ENCODE measurements at places on chromosomes 3 and 15. TPM values are rescaled to one million over a fixed set of nuclear protein-coding genes. Genes with fewer than 3 reads are reported as not detected.
A peak's percentile ranks its signal among the peaks of the same experiment; 100 is the strongest.

GRCh38 chr3:53792866-53793265 lies 53.4 kb downstream of the CHDH start:
- no peak for DNase-seq
- no peaks in the 10 kb centered on the region for H3K4me1 ChIP-seq
- H3K27ac ChIP-seq = no peak overlapping the region

DNA sequence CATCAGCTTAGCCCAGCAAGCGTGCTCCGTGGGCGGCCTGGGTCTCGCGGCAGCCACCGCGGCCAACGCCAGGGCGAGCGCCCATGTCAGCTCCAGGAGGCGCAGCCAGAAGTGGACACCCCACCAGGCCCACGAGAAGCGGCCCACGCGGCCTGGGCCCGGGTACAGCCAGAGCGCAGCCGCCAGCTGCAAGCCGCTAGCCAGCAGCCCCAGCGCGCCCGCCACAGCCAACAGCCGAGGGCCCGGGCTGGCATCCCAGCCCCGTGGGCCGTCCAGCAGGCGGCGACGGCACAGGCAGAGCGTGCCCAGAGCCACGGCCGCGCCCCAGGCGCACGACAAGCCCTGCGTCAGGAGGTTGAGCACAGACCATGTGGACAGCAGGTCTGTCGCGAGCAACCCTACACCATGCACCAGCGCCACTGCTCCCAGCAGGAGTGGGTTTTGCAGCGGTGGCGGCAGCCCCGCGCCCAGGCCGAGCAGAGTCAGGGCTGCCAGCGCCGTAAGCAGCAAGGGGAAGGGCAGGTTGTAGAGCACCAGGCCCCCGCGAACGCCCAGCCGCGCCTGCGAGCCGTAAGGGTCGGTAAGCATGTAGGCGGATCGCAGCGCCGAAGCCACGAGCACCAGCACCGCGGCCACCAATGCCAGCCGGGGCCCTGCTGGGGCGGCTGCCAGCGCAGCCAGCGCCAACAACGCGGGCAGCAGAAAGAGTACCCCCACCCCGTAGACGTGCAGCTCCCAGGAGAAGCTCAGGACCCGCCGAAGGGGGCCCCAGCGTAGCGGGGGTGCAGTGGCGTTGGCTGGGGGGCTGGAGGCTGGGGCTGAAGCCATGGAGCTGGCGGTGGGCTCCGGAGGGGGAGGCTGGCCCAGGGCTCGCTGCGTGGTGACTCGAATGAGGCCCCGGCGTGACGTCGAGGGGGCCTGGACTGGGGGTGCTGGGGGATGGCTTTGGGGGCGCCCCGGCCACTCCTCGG lies 4.9 kb downstream of the PRRT3 start:
- H3K36me3 ChIP-seq = no peaks in the 10 kb centered on the region
- H3K4me1 ChIP-seq = peaks cover 28% of the 10 kb centered on the region
- H3K27ac ChIP-seq = no peak overlapping the region
- H3K4me3 ChIP-seq = peak overlapping the region; percentile 48

Gene UBAP1L
- total RNA-seq = 0.38 TPM

DNA sequence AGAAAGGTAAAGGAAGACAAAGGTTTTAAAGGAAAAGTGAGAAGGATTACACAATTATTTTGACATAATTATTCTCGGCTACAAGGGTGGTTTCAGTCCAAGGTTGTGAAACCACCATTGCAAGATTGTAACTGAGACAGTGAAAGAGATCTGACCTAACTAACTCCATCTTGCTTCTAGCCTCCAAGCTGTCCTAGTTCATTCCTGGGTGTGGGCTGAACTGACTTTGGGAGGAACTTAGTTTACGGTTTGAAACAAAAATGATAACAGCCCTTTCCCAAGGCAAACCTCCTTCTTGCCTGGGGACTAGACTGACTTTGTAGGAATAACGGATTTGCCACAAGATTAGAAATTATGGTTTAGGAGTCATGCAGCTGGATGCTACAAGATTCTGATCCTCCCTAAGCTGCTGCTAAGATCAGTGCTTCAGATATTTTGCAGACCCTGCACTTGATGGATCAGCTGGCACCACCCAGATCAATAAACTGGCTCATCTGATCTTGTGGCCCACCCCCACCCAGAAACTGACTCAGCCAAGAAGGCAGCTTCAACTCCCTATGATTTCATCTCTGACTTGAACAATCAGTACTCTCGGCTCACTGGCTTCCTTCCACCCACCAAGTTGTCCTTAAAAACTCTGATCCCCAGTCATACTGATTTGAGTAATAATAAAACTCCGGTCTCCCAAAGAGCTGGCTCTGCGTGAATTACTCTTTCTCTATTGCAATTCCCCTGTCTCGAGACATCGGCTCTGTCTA lies 57.7 kb upstream of the AADACL2 start:
- no peak overlapping the region for H3K27ac ChIP-seq
- H3K4me1 ChIP-seq = no peaks in the 10 kb centered on the region
- no peak for DNase-seq

GRCh38 chr15:74845581-74845980 lies 2.6 kb upstream of the ULK3 start:
- no peak for DNase-seq
- H3K4me1 ChIP-seq = peaks cover 9% of the 10 kb centered on the region
- peaks cover 46% of the 10 kb centered on the region for H3K36me3 ChIP-seq
- no peak overlapping the region for H3K27ac ChIP-seq
- H3K4me3 ChIP-seq = no peak overlapping the region

Gene CSTA
- not detected for total RNA-seq

Gene SPINK8
- total RNA-seq = not detected

DNA sequence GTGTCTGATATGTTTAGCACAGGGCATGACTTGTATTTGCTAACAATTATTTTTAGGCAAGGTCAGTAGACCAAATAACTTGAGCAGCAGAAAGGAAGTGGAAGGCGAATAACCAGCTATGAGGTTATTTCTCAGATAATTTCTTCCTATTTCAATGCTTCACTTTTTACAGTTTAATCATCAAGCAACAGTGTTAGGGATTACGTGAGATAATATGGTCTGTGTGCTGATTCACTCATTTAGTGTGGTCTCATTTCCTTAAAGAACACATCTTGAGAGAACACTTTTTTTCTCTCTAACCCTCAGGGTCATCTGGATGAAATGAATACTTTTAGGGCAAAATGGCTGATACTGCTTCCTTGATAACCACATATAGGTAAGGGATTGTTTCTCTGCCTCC lies 126.0 kb upstream of the CCNL1 start:
- peaks cover 12% of the 10 kb centered on the region for H3K4me1 ChIP-seq

Gene GUCA1C
- not detected for total RNA-seq

DNA sequence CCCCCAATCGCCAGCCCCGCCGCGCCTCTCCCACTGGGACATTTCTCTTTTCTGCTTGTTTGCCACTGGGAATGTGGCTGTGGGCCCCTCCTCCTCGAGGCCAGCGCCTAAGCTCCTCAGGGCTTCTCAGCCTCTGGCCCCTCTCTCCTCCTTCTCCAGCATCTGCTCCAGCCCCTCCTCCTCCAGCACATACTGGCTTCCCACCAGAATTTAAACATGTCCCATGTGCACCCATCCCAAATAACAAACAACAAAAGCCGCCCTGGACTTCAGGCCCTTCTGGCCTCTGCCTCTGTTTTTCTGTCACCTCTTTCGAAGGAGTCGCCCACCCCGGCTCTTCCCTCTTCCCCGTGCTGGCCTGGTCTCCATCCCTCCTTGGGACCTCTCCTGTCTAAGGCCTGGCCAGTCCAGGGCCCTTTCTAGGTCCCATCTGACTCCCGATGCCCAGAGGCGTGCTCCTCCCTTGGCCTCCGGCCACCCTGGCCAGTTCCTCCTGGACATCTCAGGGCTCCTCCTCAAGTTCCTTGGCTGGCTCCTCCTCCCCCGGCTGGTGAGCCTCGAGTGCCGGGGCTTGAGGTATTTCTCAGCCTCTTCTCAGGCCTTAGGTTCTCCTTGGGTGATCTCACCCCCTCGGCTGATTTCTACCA lies 94.6 kb upstream of the SLC6A6 start:
- H3K36me3 ChIP-seq = no peaks in the 10 kb centered on the region
- DNase-seq = no peak
- H3K4me3 ChIP-seq = no peak overlapping the region
- H3K4me1 ChIP-seq = no peaks in the 10 kb centered on the region
- H3K27ac ChIP-seq = no peak overlapping the region
- 0 out of 2 replicates have a peak, but pooled peaks cover 5% of the 10 kb centered on the region for H3K27me3 ChIP-seq

GRCh38 chr3:9700536-9700935 lies 3.1 kb upstream of the CPNE9 start:
- no peak for DNase-seq
- no peak overlapping the region for H3K27ac ChIP-seq
- 0 out of 2 replicates have a peak, but pooled peaks cover 4% of the 10 kb centered on the region for H3K36me3 ChIP-seq
- peaks cover 16% of the 10 kb centered on the region for H3K27me3 ChIP-seq

Gene UBE2E2
- 45.0 TPM for total RNA-seq

- H3K27ac ChIP-seq = no peak overlapping the region
- no peaks in the 10 kb centered on the region for H3K4me1 ChIP-seq
- DNase-seq = no peak
- no peaks in the 10 kb centered on the region for H3K27me3 ChIP-seq
Observed at GRCh38 chr3:48459773-48460516, 13.4 kb downstream of the ATRIP start.

- no peak for DNase-seq
- H3K4me1 ChIP-seq = no peaks in the 10 kb centered on the region
- no peaks in the 10 kb centered on the region for H3K27me3 ChIP-seq
- no peaks in the 10 kb centered on the region for H3K36me3 ChIP-seq
Observed at GRCh38 chr3:151351219-151351618, 21.9 kb upstream of the P2RY13 start.

DNA sequence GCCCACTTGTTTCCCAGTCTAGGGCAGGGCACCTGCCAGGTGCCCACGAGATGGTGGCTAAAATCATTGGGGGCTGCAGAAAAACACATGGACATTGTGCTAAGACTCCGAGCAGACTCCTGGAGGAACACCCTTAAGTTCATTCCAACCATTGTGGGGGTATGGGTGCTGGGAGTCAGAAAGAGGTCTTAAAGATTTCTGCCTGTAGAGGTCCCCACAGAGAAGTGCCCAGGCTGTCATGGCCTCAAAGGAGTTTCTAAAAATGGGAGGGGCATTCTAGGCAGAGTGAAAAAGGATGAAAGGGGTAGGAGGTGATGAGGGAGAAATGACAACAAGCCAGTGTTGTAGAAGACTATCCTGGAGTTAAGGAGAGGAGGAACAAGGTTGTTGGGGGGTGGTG lies 17.1 kb downstream of the RBP1 start:
- H3K36me3 ChIP-seq = no peaks in the 10 kb centered on the region
- no peak overlapping the region for H3K27ac ChIP-seq
- H3K4me1 ChIP-seq = peaks cover 7% of the 10 kb centered on the region
- H3K4me3 ChIP-seq = no peak overlapping the region
- peak; percentile 15 for DNase-seq

GRCh38 chr3:196969660-196970546 lies 1.3 kb upstream of the PIGZ start:
- H3K36me3 ChIP-seq = 0 out of 2 replicates have a peak, but pooled peaks cover 3% of the 10 kb centered on the region
- H3K27me3 ChIP-seq = no peaks in the 10 kb centered on the region
- no peak overlapping the region for H3K27ac ChIP-seq
- peaks cover 20% of the 10 kb centered on the region for H3K4me1 ChIP-seq
- H3K4me3 ChIP-seq = peak overlapping the region; percentile 60

- no peak for DNase-seq
- no peaks in the 10 kb centered on the region for H3K27me3 ChIP-seq
- no peaks in the 10 kb centered on the region for H3K36me3 ChIP-seq
Observed at GRCh38 chr3:87267953-87268645, 8.3 kb downstream of the POU1F1 start.

DNA sequence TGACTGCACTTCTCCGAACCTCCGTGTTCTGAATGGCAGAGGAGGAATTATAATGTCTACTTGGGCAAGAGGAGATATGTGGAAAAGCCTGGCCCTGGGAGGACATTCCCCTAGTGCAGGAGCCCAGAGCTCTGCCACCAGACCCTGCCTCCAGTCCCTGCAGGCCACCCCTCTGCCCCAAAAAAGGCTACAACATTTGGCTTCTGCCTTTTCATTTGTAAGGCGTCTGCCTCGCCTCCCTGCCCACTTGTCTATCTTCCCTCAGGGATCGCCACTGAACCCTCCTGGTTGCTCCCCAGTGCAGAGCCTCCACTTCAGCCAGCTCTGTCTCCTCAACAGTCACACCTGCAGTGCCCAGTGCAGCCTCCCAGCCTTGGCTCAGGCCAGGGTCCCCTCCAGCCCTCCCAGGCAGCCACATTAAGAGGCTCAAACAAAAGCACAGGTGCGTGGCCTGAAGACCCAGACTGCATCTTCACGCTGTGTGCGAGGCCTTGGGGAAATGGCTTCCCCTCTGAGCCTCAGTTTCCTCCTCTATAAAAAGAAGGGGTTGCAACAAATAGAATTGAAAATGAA lies 125.9 kb upstream of the SMAD3 start:
- H3K36me3 ChIP-seq = no peaks in the 10 kb centered on the region
- no peaks in the 10 kb centered on the region for H3K27me3 ChIP-seq

Gene SCAANT1
- total RNA-seq = not detected

Gene DPPA2
- not detected for total RNA-seq

GRCh38 chr15:66587749-66588148 lies 22.0 kb upstream of the LCTL start:
- H3K27ac ChIP-seq = no peak overlapping the region
- no peaks in the 10 kb centered on the region for H3K36me3 ChIP-seq
- no peaks in the 10 kb centered on the region for H3K4me1 ChIP-seq
- no peaks in the 10 kb centered on the region for H3K27me3 ChIP-seq

DNA sequence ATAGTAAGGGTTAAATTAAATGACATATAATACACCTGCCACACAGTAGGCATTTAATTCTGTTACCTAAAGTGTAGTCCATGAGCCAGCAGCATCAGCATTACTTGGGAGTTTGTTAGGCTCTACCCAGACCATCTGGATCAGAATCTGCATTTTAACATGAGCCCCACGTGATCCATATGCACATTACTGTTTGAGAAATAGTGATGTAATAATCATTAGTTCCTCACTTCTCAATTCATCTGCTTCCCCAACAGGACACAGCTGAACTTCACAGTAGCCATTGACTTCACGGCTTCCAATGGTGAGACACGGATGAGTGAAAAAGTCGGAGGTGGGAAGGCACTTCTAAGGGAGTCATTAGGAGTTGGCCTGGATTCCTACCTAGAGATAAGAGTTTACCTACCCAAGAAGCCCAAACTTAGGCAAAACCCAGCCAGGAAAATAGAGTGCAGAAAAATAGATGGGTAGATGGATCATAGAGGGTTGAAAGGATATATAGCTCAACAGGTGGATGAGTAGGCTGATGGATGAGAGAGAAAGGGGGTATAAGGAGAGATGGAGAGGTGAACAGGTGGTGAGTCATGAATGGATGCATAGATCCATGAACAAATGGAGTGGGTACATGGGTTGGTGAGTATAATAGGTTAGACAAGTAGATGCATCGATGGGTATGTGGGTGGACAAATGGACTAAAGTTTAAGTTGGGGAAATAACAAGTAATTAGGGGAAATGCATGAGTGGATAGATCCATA lies 13.3 kb downstream of the CPNE9 start:
- no peak for DNase-seq
- no peak overlapping the region for H3K4me3 ChIP-seq
- peaks cover 10% of the 10 kb centered on the region for H3K27me3 ChIP-seq
- no peaks in the 10 kb centered on the region for H3K36me3 ChIP-seq

Gene NTRK3
- total RNA-seq = 0.09 TPM

GRCh38 chr3:9508781-9509180 lies 44.8 kb downstream of the LHFPL4 start:
- 0 out of 2 replicates have a peak, but pooled peaks cover 5% of the 10 kb centered on the region for H3K4me1 ChIP-seq
- H3K27me3 ChIP-seq = peaks cover 5% of the 10 kb centered on the region
- H3K27ac ChIP-seq = no peak overlapping the region
- DNase-seq = no peak

Gene TEX55
- not detected for total RNA-seq

- H3K4me1 ChIP-seq = peaks cover 58% of the 10 kb centered on the region
- no peak overlapping the region for H3K4me3 ChIP-seq
- no peaks in the 10 kb centered on the region for H3K27me3 ChIP-seq
- DNase-seq = peak; percentile 79
Observed at GRCh38 chr15:74422652-74423430, 10.9 kb downstream of the SEMA7A start.

- H3K27ac ChIP-seq = no peak overlapping the region
- peaks cover 13% of the 10 kb centered on the region for H3K36me3 ChIP-seq
- DNase-seq = no peak
- H3K4me3 ChIP-seq = no peak overlapping the region
- peaks cover 4% of the 10 kb centered on the region for H3K4me1 ChIP-seq
Observed at GRCh38 chr3:197798863-197799262, 7.8 kb downstream of the LRCH3 start.

Gene CAMP
- total RNA-seq = not detected
